Activated CD8-positive, alpha-beta T cell treated with anti-CD3 and anti-CD28 coated beads, Interleukin-2, amount 10 ng/mL, durations not matched to agents 7 days and 5 days (primary cell): ENCODE measurements at places on chromosomes 4 and X. TPM values are rescaled to one million over a fixed set of nuclear protein-coding genes. Genes with fewer than 3 reads are reported as not detected.

FAM9B gene
- total RNA-seq: not detected

RTL3 gene
- total RNA-seq: 0.08 TPM

CYBB gene
- not detected for total RNA-seq

TBCK gene
- total RNA-seq: 36.8 TPM

NXF2 gene
- not detected for total RNA-seq

HSD17B13 gene
- total RNA-seq: 0.16 TPM

UTP3 gene
- 39.2 TPM for total RNA-seq

ERVMER34-1 gene
- not detected for total RNA-seq

LRCH2 gene
- total RNA-seq: not detected

COL25A1 gene
- not detected for total RNA-seq

ARHGAP4 gene
- 324 TPM for total RNA-seq

CXCL11 gene
- not detected for total RNA-seq

CCKAR gene
- not detected for total RNA-seq

NR0B1 gene
- total RNA-seq: not detected

GLRA3 gene
- total RNA-seq: not detected

HMX1 gene
- total RNA-seq: not detected

DGAT2L6 gene
- total RNA-seq: not detected

STOX2 gene
- not detected for total RNA-seq

AFM gene
- total RNA-seq: not detected

MAGEA1 gene
- total RNA-seq: not detected

PABPC5 gene
- not detected for total RNA-seq

MAGEE2 gene
- not detected for total RNA-seq
